ENCODE measurements at places on chromosomes 5 and 9.

DNA sequence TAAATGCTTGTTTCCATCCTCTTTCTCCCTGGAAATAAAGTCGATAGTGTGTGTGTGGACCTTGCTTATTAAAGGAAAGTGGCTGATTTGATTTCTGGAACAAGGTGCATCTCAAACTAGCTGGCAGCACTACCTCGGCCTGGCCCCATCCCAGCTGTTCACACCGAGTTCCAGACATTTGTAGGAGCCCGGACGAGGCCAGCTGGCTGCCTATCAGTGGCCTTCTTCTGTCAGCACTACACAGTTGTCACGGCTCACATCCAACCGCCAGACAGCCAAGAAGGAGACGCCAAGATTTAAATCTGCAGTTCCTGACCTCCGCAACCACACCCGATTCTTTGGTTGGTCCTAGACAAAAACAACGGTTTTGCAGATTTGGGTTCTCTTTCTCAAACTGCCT is 63.6 kb downstream of the PALM2AKAP2 start:
- no peaks in the 10 kb centered on the region for H3K36me3 ChIP-seq
- peaks cover 28% of the 10 kb centered on the region for H3K27me3 ChIP-seq
- no peaks in the 10 kb centered on the region for H3K4me1 ChIP-seq
- H3K4me3 ChIP-seq, result no peak overlapping the region
- H3K27ac ChIP-seq, result no peak overlapping the region

- H3K27ac ChIP-seq, result no peak overlapping the region
- no peak for DNase-seq
- H3K36me3 ChIP-seq, result peaks cover 20% of the 10 kb centered on the region
- no peak overlapping the region for H3K4me3 ChIP-seq
Observed at GRCh38 chr5:116411101-116411571, 163.5 kb downstream of the SEMA6A start.

DNA sequence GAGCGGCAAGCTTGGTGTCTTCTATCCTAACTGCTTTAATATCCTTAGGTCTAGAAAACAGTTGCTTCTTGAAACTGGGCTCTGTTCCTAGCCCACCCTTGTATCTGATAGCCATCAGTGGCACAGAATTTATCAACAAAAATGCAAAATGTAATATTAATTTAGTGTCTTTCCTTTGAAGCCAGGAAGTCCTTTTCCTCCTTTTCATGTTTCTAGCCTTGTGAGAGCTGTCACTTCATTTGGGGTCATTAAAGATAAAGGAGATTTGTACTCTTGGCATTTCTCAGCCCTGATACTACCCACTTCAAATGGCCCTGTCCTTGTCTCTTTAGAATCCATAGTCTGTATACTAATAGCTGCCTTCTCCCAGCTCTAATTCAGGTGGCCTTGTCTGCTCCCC is 111.0 kb downstream of the GAS1 start:
- H3K27ac ChIP-seq, result no peak overlapping the region
- DNase-seq, result no peak
- H3K4me3 ChIP-seq, result no peak overlapping the region

- DNase-seq, result no peak
- no peaks in the 10 kb centered on the region for H3K27me3 ChIP-seq
- no peak overlapping the region for H3K4me3 ChIP-seq
- no peaks in the 10 kb centered on the region for H3K4me1 ChIP-seq
Observed at GRCh38 chr9:72983512-72984225, 30.8 kb upstream of the ALDH1A1 start.

GRCh38 chr9:105676351-105676923 is 14.2 kb downstream of the TAL2 start:
- no peak overlapping the region for H3K4me3 ChIP-seq
- H3K27me3 ChIP-seq, result no peaks in the 10 kb centered on the region
- H3K36me3 ChIP-seq, result peaks cover 12% of the 10 kb centered on the region
- DNase-seq, result no peak
- peaks cover 10% of the 10 kb centered on the region for H3K4me1 ChIP-seq

GRCh38 chr9:134768709-134769351 is 111.8 kb upstream of the FCN2 start:
- DNase-seq, result no peak
- H3K4me3 ChIP-seq, result no peak overlapping the region
- peaks cover 12% of the 10 kb centered on the region for H3K4me1 ChIP-seq
- peaks cover 3% of the 10 kb centered on the region for H3K27me3 ChIP-seq
- no peaks in the 10 kb centered on the region for H3K36me3 ChIP-seq

GRCh38 chr5:131357739-131358561 is 94.1 kb downstream of the CDC42SE2 start:
- no peak for DNase-seq
- peak overlapping the region; percentile 70 for H3K27ac ChIP-seq
- H3K27me3 ChIP-seq, result no peaks in the 10 kb centered on the region
- peaks cover 36% of the 10 kb centered on the region for H3K4me1 ChIP-seq
- H3K36me3 ChIP-seq, result peaks cover 17% of the 10 kb centered on the region

DNA sequence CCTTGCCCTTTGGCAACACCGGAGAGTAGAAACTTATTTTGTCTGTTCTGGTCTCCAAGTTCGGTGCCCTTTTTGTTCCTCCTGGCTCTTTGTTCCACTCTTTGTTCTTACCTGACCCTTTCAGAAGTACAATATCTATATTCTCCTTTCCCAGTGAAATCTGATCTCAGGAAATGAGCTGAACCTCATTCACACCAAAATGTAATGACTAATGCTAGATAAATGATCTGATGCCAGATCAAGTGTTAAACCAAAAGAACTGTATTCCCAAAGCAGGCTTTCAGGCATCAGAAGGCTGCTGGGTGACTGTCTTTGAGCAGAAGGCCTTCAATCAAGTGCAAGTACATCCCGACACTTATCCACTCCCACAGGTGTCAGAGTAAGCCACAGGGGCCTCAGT is 156.4 kb downstream of the SPOCK1 start:
- H3K36me3 ChIP-seq, result no peaks in the 10 kb centered on the region
- no peaks in the 10 kb centered on the region for H3K4me1 ChIP-seq
- H3K27me3 ChIP-seq, result no peaks in the 10 kb centered on the region
- H3K27ac ChIP-seq, result no peak overlapping the region
- DNase-seq, result no peak
- no peak overlapping the region for H3K4me3 ChIP-seq

DNA sequence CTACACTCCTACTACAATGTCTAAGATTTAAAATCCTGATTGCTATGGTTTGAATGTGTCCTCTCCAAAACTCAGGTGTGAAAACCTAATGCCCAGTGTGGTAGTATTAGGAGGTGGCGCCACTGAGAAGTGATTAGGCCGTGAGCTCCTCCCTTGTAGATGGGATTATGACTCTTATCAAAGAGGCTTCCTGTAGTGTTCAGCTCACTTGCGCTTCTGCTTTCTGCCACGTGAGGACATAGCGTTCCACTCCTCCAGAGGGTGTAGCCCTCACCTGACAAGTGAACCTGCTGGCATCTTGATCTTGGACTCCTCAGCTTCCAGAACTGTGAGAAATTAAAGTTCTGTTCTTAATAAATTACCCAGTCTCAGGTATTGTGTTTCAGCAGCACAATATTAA is 33.0 kb upstream of the WHRN start:
- H3K4me3 ChIP-seq, result no peak overlapping the region
- H3K27ac ChIP-seq, result no peak overlapping the region
- H3K4me1 ChIP-seq, result peaks cover 13% of the 10 kb centered on the region

- H3K36me3 ChIP-seq, result no peaks in the 10 kb centered on the region
- no peak overlapping the region for H3K4me3 ChIP-seq
- no peaks in the 10 kb centered on the region for H3K4me1 ChIP-seq
- no peak overlapping the region for H3K27ac ChIP-seq
- no peaks in the 10 kb centered on the region for H3K27me3 ChIP-seq
Observed at GRCh38 chr5:68159224-68159951, 56.2 kb upstream of the PIK3R1 start.

DNA sequence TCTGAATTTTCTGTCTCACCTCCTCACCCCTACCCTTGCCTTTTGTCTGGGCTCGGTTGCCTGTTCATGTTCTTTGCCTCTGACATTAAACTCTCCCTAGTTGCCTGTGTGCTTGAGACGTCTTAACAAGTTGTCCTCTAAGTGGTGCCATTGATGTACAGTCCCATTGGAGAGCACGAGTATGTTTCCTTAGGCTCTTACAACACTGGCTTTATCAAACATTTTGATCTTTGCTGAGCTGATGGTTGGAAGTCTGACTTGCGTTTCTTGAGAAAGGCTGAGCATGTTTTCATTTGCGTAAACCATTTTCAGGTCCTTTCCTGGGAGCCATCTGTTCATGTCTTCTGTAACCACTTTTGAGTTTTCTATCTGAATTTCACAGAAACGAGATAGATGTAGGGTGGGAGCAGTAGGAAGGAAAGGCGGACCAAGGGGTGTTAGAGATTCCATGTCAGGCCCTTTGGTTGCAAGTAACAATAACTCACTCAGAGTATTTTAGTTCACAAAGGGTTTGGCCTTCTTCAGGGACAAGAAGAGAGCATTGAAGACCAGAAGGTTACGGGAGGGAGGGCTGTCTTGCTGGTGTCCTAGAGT is 35.4 kb downstream of the OTULIN start:
- no peak overlapping the region for H3K27ac ChIP-seq
- H3K4me1 ChIP-seq, result peaks cover 15% of the 10 kb centered on the region
- no peak for DNase-seq
- H3K4me3 ChIP-seq, result no peak overlapping the region
- H3K27me3 ChIP-seq, result no peaks in the 10 kb centered on the region

DNA sequence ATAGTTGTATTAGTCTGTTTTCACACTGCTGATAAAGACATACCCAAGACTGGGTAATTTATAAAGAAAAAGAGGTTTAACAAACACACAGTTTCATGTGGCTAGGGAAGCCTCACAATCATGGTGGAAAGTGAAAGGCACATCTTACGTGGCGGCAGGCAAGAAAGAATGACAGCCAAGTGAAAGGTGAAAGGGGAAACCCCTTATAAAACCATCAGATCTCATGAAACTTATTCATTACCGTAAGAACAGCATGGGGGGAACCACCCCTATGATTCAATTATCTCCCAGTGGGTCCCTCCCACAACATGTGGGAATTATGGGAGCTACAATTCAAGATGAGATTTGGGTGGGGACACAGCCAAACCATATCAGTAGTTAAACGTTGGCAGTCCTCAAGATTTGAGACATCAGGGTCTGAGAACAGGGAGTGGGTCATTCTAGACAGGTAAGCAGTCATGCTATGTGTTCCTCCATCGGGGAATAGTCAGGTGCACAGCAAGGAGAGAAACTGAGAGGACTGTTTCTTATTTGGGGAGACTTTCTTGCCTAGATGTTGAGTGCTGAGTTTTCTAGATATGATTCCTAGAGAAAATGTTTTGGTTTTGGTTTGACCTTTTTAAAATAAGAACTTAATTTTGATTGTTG is 45.8 kb upstream of the ENTREP1 start:
- no peak overlapping the region for H3K4me3 ChIP-seq
- H3K27ac ChIP-seq, result no peak overlapping the region
- no peaks in the 10 kb centered on the region for H3K36me3 ChIP-seq
- no peaks in the 10 kb centered on the region for H3K4me1 ChIP-seq
- DNase-seq, result no peak
- H3K27me3 ChIP-seq, result peaks cover 8% of the 10 kb centered on the region

Measured in stimulated activated naive B cell treated with anti-CD40 and anti-IgM and Interleukin-4, amounts not matched to agents 10 μg/mL and 1 μg/mL and 100 μg/mL, for 72 hours (primary cell).